Cerebellum (tissue), 4 donors: ENCODE measurements at places on chromosomes 2 and 18. TPM values are rescaled to one million over a fixed set of nuclear protein-coding genes. Genes with fewer than 3 reads are reported as not detected.

DNA sequence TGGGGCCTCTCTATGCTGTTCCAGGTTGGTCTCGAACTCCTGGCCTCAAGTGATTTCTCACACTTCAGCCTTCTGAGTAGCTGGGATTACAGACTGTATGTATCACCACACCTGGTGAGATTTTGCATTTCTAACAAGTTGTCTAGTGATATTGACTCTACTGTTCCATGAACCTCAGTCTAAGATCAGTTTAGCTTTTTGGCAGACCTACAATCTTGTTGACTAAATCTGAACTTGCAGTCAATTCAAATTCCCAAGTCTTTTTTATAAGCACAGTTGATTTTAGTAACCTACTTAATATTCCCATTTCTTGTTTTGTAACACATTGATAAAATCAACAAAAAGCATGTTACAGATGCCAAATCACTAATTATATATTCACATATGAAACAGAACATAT, 266.1 kb upstream of the CYP26B1 start:
- no peak for DNase-seq

GRCh38 chr2:181810823-181811695, 80.5 kb upstream of the ITPRID2 start:
- no peak for DNase-seq

DNA sequence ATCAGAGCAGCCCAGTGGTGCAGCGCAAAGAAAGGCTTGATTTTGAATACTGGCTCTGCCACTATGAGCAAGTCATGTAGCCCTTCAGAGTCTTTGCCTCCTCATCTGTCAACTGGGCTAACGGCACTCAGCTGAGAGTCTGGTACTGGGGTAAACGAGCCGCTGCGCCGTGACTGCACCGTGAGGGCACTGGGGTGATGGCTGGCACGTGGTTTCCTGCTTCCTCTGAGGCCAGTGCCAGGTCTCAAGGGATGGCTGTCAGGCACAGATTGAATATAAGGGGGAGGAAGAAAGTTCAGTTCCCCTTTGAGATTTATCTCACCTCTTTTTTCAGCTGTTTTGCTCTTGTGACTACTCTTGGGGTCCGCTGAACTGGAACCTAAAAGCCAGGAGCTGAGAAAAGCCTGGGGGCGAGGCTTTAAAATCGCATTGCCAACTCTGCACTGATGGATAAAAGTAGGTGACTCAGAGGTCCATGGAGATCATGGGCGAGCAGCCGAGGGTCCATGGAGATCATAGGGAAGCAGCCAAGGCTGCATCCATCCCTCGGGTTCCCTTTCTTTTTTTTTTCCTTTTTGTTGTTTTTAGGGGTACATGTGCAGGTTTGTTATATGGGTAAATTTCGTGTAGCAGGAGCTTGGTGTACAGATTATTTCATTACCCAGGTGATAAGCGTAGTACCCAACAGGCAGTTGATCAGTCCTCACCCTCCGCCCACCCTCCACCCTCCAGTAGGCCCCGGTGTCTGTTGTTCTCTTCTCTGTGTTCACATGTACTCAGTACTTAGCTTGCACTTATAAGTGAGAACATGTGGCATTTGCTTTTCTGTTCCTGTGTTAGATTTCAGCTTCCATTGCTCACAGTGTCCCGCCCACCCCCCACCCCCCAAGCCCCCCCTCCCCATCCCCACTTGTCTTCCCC, 114.3 kb downstream of the SPP2 start:
- DNase-seq, result no peak

- no peak for DNase-seq
These were observed 15.8 kb upstream of the CYP1B1 start for GRCh38 chr2:38091760-38092159.

- DNase-seq, result no peak
These were observed 37.6 kb upstream of the CD226 start for GRCh38 chr18:69985239-69985638.

GRCh38 chr2:3608373-3609278, 13.7 kb downstream of the COLEC11 start:
- DNase-seq, result no peak

- no peak for DNase-seq
These were observed 141.8 kb upstream of the KLHL29 start for GRCh38 chr2:23243073-23243659.

CYTIP gene
- 0.27 TPM for total RNA-seq

SRD5A2 gene
- 0.18 TPM for total RNA-seq
